Cardiac ventricle fibroblast (primary cell): ENCODE measurements at places on chromosomes 7 and 10. TPM values are rescaled to one million over a fixed set of nuclear protein-coding genes. Genes with fewer than 3 reads are reported as not detected.

The GRID2IP gene
- total RNA-seq = not detected in 2 replicates

The KAZALD1 gene
- total RNA-seq = 23.5 and 25.0 TPM in 2 replicates

The CYP3A5 gene
- not detected in 2 replicates for total RNA-seq

The PNLIPRP3 gene
- total RNA-seq = not detected in 2 replicates

The PAX4 gene
- not detected in 2 replicates for total RNA-seq

The LGI1 gene
- total RNA-seq = not detected in 2 replicates
